ENCODE measurements at places on chromosomes 4 and X.

DNA sequence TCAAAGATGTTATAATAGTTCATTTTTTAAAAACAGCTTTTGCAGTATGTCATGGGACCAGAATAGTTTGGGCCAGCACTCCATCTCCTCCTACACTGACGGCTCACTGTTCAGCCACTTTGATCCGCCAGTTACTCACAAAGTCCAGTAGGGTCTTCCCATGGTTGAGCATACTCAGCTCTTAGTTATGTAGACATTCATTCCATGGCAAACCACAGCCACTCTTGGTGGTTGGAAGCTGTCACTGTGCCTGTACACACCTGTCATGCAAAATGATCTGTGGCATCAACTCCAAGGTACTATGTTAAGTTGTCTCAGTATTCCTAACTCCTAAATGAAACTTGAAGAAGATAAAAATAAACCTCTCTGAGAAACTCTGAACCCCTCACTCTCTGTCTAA is 127.2 kb downstream of the NR3C2 start:
- DNase-seq = no peak

- no peak for DNase-seq
Measured at GRCh38 chrX:19281256-19281655, 62.5 kb upstream of the PDHA1 start.

DNA sequence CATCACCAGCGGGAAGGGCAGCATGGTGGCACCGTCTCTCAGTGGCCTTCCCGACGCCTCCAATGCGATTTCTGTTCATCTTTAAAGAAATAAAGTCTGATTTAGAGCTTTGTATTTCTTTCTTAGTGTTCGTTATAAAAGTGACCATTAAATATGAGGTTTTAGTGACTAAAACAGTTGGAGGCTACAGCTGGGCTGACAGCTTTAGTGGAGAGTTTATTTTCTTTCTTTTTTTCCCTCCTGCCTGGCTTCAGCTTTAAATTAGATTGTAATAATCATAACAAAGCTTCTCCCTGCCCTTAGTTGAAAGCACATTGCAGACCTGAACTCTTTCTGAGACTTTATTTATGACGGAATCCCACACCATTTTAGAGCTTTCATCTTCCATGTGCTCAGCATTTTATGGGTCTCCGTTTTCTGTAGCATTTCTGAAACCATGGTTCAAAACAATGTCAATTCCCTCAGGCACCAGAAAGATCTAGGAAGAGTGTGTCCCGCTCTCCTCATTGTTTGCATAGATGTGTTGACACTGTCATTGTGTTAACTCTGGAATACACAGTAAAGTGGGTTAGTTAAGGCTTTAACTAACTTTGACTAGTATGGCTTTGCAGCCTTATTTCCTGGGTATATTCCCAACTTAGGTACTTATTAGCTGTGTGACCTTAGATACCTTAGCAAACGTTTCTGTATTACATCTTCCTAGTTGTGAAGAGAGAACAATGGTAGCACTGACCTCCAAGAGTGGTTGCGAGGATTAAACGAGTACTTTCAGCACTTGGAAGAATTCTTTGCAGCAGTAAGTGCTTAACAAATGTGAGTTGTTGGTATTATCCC is 97.4 kb upstream of the PGRMC2 start:
- no peak for DNase-seq

GRCh38 chr4:10458177-10458576 is 951 bp upstream of the ZNF518B start:
- DNase-seq = no peak
